NCI-H2107 (cell line): ENCODE measurements at places on chromosomes 13 and 19.

GRCh38 chr19:46784262-46785053 is 3.9 kb downstream of the SLC1A5 start:
- DNase-seq, result peak; percentile 75

DNA sequence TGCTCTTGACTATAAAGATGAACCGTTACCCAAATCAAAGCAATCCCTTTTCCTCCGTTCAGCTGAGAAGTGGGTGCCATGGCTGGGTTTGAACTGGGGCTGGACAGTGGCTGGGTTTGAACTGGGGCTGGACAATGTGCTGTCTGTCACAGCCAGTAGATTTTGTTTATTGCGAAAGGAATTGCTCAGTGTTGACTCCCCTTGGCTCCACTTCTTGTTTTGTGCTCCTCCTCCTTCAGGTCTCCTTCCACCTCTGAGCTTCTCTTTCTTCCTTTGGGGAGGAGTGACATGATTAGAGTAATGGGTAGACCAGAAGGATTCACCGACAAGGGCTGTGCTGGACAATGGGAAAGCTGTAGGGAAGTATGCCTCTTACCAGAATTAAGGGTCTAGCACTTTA is 19.4 kb upstream of the MBNL2 start:
- DNase-seq, result no peak

DNA sequence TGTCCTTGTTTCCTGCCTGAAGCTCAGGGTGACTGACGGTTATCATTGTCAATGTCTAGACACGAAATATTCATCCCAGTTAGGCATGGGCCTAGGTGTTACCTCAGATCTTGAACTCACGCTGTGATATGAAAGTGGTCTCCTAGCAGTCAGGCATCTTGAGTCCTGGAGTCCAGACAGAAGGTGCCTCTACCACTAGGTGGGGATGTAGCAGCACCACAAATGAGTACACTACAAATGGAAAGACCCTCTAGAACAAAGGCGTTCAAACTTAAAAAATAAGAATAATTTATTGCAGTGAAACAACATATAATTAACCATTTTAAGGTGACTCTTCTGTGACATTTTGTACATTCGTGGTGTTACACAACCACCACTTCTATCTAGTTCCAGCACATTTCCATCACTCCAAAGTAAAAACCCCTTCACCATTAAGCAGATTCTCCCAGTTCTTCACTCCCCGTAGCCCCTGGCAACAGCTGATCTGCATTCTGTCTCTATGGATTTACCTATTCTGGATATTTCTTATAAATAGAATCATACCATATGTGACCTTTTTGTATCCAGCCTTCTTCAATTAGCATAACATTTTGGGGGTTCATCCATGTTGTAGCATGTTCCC is 11.9 kb upstream of the FRY start:
- DNase-seq, result no peak

DNA sequence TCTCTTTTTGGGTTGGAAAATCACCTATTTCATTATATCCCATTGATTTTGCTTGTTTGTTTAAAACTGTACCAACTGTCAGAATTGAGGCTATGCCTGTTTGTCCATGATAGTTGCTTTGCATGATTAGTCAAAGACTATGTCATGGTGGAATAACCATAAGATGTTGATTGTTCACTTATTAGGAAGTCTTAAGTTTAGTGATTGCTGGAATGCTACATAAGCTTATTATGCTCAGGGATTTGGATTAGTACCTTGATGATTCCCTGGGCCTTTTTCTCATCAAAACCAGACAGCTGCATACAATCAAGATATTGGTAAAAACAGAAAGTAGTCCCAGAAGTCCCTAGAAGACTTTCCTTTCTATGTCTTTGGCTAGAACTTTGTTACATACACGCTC is 954.7 kb downstream of the PCDH9 start:
- no peak for DNase-seq

- DNase-seq, result no peak
Measured at GRCh38 chr13:39941911-39942551, 286.6 kb downstream of the COG6 start.

GRCh38 chr13:75872980-75873379 is 236.8 kb downstream of the LMO7 start:
- no peak for DNase-seq

DNA sequence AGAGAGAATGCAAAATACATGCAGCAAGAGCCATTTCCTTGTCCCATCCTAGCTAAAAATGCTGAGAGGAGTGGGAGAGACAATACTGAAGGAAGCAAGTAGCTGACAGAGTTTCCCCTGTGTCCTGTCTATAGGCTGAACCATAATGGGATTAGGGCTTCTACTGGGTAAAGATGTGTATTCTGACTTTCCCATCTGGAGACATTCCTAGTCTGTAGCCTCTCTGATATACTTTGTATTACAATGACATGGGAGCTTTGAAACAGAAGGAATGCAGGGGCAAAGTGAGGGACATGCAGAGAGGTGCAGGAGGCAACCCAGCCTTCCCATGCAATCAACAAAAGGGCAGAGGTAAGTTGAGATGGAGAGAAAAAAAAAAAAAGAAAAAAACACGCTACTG is 10.5 kb upstream of the GPC6 start:
- DNase-seq, result no peak

GRCh38 chr19:3383121-3383722 is 16.8 kb downstream of the NFIC start:
- DNase-seq, result no peak

GRCh38 chr13:98242403-98242802 is 65.3 kb upstream of the RNF113B start:
- DNase-seq, result no peak

- no peak for DNase-seq
Measured at GRCh38 chr19:39768786-39769185, 9.9 kb upstream of the LEUTX start.

DNA sequence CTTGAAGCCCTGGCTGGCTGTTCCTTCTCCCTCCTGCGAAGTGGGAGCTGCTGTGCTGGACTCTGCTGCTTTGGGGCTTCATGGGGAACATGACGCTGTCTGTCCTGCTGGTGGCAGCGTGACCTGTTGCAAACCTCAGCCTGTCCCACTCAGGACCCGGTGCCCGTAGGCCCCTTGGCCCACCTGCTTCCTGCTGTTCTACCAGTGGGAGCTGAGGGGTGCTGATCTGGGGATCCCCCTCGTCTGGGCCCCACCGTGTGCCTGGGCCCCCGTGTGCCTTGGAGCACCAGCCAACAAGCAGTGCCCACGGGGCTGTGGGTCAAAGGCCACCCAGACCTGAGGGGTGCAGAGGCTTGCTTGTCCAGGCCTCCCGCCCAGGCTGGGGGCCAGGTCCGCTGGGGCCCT is 5.3 kb downstream of the SPPL2B start:
- no peak for DNase-seq

DNA sequence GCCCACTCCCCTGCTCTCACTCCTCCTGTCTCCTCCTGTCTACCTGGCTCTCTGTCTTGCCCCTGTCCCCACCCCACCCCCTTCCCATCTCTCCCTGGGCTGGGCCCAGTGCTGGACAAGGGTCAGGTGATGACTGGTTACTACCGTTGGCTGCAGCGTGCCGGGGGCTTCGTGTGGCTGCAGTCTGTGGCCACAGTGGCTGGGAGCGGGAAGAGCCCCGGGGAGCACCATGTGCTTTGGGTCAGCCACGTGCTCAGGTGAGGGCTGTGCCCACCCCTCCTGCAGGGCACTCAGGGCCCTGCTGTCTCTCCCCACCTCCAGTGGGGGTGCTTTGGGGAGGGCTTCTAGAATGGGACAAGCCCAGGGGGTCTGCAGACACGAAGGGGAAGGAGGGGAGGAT is 7.6 kb downstream of the TMEM160 start:
- DNase-seq, result no peak

DNA sequence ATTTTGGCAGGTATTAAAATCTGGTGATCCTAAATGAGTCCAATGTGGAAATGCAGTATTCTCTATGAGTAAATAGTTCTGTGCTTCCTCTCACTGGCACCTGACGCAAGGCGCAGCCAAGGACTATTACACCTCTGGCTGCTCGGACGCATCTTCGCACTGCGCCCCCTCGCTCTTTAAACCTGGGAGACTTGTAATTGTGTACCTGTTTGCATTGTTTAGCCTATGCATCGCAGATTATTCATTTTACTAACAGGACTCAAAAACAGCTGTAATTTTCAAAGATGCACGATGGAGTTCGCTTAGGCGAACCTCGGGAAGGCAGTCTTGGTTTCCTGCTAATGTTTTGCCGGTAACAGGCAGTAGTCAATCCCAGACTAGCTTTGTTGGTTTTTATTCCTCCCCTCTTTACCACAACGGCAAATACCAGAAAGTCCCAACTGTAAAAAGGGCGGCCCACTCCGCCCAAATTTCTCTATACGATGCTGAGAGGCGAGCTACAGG is 113.2 kb downstream of the KCNRG start:
- no peak for DNase-seq

GRCh38 chr13:38641164-38641948 is 45.5 kb upstream of the FREM2 start:
- no peak for DNase-seq

DNA sequence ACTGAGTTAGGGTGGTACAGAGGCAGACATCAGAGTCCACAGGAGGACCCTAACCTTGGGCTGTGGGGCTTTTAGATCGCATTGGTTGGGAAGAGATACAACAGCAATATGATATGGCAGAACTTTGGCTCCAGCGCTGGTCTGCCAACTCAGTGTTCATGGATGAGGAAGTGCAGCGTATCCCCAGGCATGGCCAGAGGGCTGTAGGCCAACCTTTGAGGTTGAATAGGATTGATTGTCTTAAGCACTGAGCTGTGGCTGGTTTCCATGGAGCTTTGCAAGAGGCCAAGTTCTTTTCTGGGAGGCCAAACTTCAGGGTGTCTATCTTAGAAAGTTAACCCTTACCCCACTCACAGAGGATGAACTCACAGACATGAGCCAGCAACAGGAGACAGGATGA is 144.1 kb upstream of the TMTC4 start:
- DNase-seq, result no peak

- DNase-seq, result no peak
Measured at GRCh38 chr19:48530066-48530720, 18.6 kb upstream of the LMTK3 start.

DNA sequence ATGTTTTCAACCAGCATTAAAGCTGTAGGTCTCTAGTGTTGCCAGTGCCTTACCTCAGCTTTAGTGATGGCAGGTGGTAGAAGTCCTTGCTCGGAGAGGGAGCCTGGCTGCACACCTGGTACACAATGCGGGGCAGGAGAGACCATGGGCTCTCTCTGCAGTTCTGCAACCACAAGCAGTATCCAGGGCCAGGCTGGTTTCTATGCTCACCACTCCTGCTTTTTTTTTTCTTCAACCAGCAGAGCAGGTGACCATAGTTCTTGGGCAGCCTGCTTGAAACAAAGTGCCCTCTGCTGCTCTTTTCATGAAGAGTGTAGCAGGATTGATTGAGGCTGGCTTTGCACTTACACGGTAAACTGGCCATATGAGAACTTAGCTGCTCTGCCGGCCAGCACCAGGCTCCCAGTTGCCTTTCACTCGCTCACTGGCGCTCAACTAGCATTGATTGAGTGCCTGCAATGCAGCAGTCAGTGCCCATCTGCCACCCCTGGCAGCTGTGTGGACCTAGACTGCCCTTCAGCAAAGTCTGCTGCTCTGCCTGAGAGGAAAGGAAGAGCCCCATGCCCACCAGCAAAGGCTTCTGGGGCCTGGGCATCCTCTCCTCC is 4.4 kb upstream of the CHAMP1 start:
- peak; percentile 31 for DNase-seq

- no peak for DNase-seq
Measured at GRCh38 chr13:98978280-98978679, 416 bp upstream of the DOCK9 start.

GRCh38 chr13:83503424-83503823 is 378.9 kb downstream of the SLITRK1 start:
- DNase-seq, result no peak

DNA sequence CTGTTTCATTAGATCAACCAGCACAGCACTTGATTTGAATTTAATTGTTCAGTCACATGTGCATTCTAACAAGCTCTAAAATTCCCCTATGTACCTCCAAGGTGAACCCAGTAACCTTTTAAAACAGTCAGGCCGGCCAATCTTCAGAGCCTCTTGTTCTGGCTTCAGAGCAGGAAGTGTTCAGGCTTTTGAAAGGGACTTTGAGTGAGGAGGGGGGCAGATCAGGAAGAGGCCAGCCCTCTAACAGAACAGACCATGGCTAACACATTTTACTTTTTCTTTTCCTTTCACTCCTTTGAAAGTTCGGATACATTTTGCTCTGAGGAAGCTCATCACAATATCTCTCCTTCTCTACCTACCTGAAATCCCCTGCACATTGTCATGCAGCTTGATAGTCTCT is 390.3 kb downstream of the TBC1D4 start:
- DNase-seq, result no peak

GRCh38 chr19:33312065-33312464 is 9.7 kb upstream of the CEBPA start:
- DNase-seq, result no peak

GRCh38 chr19:861756-862580 is 2.5 kb downstream of the CFD start:
- DNase-seq, result peak; percentile 38

- DNase-seq, result no peak
Measured at GRCh38 chr19:23799321-23799720, 40.6 kb upstream of the ZNF681 start.

DNA sequence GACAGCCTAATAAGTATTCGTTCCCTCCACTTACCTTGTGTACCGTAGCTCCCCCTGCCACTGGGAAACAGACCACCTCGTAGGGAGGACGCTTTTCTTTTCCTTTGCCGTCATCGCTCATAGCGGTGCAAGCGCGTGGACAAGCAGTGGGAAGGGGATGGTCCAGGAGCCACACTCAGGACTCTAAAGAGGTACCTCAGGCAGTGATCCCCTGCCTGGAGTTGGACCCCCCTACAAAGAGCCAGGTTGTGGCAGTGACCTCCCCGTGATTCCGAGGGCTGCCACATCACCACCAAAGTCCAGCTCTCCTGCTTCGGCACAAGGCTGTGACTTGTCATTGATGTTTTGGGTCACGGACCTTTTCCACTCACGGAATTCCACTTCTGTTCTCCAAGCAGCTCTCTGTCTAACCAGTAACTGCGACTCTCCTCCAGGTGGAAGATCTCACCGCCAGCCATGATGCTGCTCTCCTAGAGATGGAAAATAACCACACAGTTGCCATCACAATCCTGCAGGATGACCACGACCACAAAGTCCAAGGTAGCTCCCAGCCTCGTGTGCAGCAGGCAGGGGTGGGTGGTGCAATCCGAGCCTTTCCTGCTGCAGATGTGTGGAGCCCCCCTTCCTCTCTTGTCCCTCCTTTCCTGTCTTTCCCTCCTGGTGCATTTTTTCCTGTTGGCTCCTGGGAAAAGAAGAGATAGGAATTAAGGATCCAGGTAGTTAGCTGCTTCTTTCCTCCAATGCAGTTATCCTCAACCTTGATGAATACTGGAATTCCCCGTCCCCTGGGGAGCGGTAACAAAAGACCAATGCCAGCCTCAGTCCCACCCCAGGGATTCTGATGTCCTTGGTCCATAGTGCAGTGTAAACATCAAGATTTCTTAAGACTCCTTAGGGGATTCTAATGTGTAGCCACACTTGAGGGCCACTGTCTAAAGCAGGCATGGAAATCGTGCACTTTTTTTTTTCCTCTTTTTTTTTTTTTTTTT is 107.7 kb downstream of the SLC7A1 start:
- no peak for DNase-seq

- DNase-seq, result no peak
Measured at GRCh38 chr19:47526798-47527197, 11.9 kb upstream of the NAPA start.
